MCF 10A (cell line): ENCODE measurements at places on chromosomes 1 and 21.

GRCh38 chr21:37063433-37063832, 9.4 kb downstream of the PIGP start:
- no peak for DNase-seq

GRCh38 chr1:29835406-29835805, 599.1 kb downstream of the PTPRU start:
- DNase-seq: no peak

- DNase-seq: no peak
These were observed 17.0 kb upstream of the WNT4 start for GRCh38 chr1:22159891-22160290.

GRCh38 chr1:50424045-50424883, 1.0 kb upstream of the DMRTA2 start:
- DNase-seq: no peak

- peak; percentile 83 for DNase-seq
These were observed 150.1 kb downstream of the PLXNA2 start for GRCh38 chr1:208093754-208094719.

GRCh38 chr1:8873506-8874229, 4.8 kb downstream of the ENO1 start:
- peak; percentile 99 for DNase-seq

- peak; percentile 69 for DNase-seq
These were observed 54.4 kb upstream of the CDC42BPA start for GRCh38 chr1:227372726-227373130.

DNA sequence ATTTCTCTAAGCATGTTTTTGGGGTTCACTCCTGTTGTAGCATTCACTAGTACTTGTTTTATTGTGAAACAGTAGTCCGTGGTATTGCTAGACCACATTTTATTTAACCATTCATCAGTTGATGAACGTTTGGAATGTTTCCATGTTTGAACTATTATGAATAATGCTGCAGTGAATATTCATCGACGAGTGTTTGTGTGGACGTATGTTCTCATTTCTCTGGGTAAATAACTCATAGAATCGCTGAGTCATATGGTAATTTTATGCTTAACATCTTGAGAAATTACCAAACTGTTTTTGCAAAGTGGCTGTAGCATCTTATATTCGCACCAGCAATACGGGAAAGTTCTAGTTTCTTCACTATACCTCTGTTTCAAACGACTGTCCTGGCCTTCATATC, 28.0 kb upstream of the KAZN start:
- peak; percentile 10 for DNase-seq

DNA sequence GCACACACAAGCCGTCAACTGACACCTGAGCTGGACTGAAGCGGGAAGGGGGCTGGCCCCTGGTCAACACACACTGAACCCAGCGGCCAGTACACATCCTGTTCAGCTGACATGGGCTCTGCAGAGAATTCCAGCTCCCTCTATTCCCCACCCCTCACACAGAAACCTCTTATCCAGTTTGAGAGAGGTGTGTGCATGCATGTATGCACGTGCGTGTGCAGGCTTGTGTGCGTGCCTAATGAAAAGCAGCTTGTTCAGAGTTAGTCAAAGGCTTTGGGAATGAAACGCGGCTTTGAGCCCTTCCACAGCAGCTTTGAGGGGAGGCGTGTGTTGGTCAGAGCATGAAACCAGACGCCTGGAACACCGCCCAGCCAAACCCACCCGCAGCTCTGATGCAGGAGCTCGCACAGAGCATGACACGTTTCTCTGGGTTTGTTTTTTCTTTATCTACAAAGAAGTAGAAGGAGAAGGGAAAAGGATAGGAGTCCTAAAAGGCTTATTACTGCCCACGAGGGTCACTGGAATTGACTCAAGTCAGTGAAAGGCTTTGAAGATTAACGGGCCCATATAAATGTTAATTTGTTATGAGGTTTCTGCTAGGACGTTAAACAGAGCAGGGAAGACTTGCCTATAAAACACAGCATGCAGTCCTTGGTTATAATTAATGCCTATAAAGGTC, 184.2 kb downstream of the ETS2 start:
- no peak for DNase-seq

DNA sequence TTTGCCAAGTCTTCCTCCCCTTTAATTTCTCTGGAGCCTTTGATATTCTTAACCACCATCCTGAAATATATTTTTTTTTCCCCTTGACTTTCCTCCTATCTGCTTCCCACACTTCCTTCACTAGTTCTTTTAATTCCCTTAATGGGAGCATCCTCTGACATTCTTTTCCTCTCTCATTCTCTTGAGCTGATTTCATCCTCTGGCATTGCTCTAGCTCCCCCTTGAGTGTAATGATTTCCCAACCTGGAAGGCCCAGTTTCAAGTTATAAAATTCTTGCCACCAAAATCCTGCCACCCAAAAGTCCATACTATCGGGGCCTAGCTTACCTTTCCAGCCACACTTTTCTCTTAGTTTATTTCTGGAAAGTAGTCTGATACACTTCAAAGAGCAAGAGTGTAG, 39.5 kb upstream of the UBE2U start:
- peak; percentile 30 for DNase-seq

- no peak for DNase-seq
These were observed 12.4 kb downstream of the GALNT2 start for GRCh38 chr1:230079199-230080024.

DNA sequence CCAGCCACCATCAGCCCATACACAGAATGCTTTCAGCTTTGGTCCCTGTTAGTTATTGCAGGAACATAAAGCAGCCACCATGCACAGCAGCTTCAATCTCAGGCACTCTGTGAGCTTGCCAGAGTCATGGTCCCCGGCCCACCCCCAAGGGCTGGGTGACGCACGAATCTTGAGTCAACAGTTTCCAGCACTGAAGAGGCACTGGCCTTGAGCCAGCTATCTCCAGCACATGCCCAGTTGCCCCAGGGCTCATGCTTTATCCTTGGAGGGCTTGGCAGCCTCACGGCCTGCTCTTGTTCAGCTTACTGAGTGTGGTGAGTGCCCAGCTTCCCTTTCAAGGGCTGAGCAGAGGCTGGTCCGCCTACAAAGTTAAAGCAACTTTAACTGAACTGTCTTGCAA, 200.7 kb upstream of the RAB4A start:
- peak; percentile 100 for DNase-seq

- DNase-seq: peak; percentile 69
These were observed at the start of gene GPR137B for GRCh38 chr1:236142253-236143103. TSS of gene GPR137B (plus strand) at chr1:236142539. CDS start at chr1:236142623, 84 bp downstream.

GRCh38 chr1:243287652-243288051, 31.8 kb downstream of the SDCCAG8 start:
- peak; percentile 90 for DNase-seq
